ENCODE measurements at places on chromosomes 7 and 10. TPM values are rescaled to one million over a fixed set of nuclear protein-coding genes. Genes with fewer than 3 reads are reported as not detected.

The LRRD1 gene
- 0.12 TPM for total RNA-seq

The PNLIP gene
- total RNA-seq = not detected

The FAM25G gene
- total RNA-seq = not detected

The SNX10 gene
- total RNA-seq = 0.13 TPM

The SYNPO2L gene
- under 0.01 TPM for total RNA-seq

The TAC1 gene
- not detected for total RNA-seq

The ZNF727 gene
- total RNA-seq = 1.8 TPM

The NPC1L1 gene
- not detected for total RNA-seq

The TRIM50 gene
- total RNA-seq = not detected

The MAGI2 gene
- total RNA-seq = 4.6 TPM

The LIPF gene
- total RNA-seq = not detected

The TMEM140 gene
- total RNA-seq = 18.8 TPM

The KIAA1549 gene
- total RNA-seq = 0.26 TPM

The DYDC2 gene
- total RNA-seq = not detected

The TIMM23 gene
- total RNA-seq = 72.8 TPM

The C10orf120 gene
- not detected for total RNA-seq

The MUC12 gene
- total RNA-seq = 0.37 TPM

The TCERG1L gene
- total RNA-seq = not detected

The PEX1 gene
- total RNA-seq = 16.5 TPM

The SLC29A4 gene
- total RNA-seq = 0.40 TPM

The HOXA4 gene
- total RNA-seq = 0.12 TPM

The TMEM176A gene
- total RNA-seq = not detected
